ENCODE measurements at places on chromosomes 6 and 20. TPM values are rescaled to one million over a fixed set of nuclear protein-coding genes. Genes with fewer than 3 reads are reported as not detected.

Gene PACSIN1
- polyA plus RNA-seq, result 0.02 TPM

DNA sequence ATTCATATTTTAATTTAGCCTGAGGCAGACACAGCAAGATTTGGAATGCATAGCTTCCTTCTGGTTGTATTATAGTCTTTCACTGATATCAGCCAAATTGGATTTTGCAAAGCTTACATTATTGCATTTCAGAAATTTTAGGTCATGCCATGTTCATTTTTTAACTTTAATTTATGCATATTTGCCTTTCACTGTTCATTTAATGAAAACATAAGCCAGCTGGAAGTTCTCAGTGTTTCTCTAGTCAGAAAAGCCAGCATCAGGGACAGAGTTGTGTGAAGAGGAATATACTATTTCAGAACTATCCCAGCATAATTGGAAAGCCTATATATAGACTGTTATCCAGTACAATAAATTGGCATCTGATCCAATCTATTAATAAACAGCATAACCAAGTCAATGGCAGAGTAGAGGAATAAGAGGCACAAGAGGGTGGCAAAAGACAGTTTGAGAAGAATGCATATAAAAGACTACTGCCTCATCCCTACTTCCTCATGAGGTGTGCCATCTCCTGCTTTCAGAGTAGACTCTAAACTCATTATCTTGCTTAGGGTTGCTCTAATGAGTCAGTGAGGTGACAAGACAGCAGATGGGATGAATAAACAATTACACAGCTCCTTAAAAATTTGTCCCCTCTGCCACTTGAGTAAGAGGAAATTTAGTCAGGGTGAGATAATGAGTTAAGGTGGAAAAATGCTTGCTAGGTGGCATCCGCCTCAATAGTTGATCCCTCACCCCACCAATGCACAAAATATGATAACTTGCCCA, 159.8 kb upstream of the HCRTR2 start:
- DNase-seq, result no peak

Gene PRDM13
- 0.02 TPM for polyA plus RNA-seq

Gene FAM217A
- polyA plus RNA-seq, result not detected

Gene SIM1
- not detected for polyA plus RNA-seq
